ENCODE measurements at places on chromosomes 7 and 10.
A peak's percentile ranks its signal among the peaks of the same experiment; 100 is the strongest.

DNA sequence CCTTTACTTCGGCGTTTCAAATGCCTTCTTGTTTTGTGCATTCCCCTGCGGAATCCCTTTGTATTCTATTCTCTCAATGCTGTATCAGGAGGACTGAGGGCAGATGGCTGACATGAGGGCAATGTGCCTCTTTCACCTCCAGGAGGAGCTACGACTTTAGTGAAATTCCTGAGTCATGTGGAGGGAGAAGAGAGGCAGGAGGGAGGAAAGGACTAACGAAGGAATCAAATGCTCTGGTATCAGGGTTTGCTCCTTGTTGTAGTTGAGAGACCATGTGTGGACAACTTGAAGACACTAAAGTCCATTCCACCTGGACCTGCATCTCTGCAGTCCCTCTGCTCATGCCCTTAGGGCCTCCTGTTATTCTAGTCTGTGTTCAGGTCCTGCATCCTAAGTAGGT lies 40.2 kb upstream of the PRSS58 start:
- DNase-seq: peak; percentile 8

- no peak for DNase-seq
Measured at GRCh38 chr7:32535162-32535702, 39.9 kb downstream of the AVL9 start.

GRCh38 chr7:81447351-81447952 lies 322.4 kb downstream of the HGF start:
- peak; percentile 79 for DNase-seq

DNA sequence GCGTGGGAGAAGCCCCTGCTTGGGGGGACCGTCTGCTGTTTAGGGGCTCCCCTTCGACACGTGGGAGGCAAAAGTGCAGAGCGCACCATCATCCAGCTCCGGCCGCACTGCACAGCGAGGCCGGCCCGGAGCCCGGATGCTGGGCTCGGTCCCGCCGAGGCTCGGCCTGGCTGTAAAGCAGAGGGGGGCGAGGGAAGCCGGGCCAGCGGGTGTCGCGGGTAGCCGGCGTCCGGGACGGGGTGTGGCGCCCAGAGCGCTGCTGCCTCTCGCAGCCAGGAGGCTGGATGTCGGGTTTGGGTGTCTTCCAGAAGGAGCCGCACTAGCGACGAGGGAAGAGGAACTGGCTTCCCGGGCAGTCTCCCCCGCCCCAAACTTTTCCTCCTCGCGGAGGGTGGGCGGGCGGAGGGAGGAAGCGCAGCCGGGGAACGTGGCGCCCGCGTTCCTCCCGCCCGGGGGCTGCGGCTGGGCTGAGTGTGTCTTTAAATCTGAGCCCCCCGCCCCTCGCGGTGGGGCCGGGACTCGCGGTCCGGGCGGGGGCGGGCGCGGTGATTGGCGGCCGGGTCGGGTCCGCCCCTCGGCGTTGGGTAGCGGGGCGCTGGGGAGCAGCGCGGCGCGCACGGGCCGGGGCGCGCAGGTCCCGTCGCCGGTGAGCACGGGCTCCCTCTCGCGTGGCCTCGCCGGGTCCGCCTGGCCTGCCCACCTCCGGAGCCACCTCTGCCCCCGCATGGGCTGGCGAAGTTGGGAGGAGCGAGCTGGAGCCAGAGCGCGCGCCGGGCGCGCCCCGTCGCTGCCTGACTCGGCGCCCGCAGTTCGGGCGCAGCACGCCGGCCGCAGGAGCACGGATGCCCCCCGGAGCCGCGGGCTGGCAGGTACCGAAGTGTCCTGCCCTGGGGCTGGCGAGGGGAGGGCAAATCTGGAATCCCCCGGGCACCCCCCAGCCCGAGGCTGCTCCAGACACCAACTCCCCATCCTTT lies at the start of gene PALD1:
Gene PALD1 (plus strand): TSS at position 577 of the 974 bp plus-strand sequence. CDS start 47,185 bp downstream, outside the sequence.
- DNase-seq: peak; percentile 14

- no peak for DNase-seq
Measured at GRCh38 chr10:8133146-8133545, 78.7 kb downstream of the GATA3 start.

DNA sequence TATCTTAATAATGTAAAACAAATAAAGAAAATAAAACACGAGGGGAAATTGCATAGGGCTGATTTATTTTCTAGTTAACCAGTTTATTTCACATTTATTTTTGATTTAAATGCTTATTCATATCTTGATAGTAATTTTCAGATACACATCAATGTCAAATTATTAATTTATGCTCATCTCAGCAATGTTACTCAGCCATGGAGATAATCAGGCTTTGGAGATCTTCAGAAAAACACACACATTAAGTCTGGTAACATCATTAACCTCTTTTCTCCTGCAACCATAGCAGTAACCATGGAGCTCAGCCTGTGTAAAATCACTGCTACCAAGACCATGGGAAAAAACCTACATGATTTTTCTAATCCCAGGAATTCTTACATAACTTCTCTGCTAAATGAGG lies 31.9 kb upstream of the TBX20 start:
- no peak for DNase-seq

- no peak for DNase-seq
Measured at GRCh38 chr7:95421847-95422444, 12.9 kb downstream of the PON2 start.

DNA sequence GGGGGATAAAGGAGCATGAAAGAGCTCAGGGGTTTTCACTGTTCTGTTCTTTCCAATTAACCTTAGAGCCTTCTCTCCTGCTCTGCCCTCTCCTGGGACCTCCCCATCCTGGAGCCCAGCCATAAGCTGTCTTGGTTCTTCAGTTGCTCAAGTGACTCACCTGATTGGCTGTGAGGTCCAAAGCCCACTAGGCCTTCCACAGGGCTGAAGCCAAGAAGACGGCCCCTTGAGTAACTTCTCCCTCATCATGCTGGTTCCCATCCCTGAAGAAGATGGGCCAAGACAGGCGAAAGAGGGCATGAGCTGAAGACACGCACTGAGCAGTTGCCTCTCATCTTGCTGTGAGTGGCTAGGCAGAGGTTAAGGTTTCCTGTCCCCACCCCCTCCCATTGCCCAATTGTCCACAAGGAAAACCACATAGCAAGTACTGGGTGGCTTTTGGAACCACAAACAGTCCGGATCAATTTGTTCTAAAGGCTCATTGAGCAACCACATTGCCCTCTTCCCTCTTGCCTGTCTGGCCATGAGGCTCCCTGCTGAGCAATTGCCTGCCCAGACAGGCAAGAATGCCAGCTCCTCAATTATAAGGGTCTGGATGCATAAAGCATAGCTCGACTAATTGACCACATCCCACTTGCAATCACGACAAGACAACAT lies 43.9 kb upstream of the GPAM start:
- peak; percentile 95 for DNase-seq

DNA sequence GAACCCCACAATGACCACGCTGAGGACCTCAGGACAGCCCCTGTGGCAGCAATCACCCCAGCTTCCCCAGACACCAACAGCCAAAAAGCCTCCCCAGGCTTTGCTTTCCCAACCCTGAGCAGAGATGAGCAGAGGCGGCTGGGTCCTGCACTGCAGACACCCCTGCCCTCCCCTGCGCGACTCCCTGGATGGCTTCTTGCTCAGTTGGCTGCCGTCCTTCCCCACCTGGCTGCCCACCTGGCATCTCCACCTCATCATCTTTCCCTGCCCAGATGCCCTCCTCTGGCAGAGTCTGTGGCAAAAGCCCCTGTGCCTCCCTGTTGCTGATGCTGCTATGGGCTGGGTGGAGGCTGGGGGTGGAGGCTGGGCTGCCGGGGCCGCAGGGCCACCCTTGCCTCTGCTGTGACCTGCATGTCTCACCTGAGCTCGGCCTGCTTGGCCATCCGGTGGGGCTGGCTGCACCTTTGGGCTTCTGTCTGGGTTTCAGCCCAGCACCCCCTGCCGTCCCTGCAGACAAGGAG lies 567.7 kb downstream of the TCERG1L start:
- no peak for DNase-seq

GRCh38 chr10:132753596-132753995 lies 32.4 kb downstream of the NKX6-2 start:
- DNase-seq: no peak

- peak; percentile 45 for DNase-seq
Measured at GRCh38 chr10:57952741-57953140, 315.0 kb downstream of the IPMK start.

- DNase-seq: no peak
Measured at GRCh38 chr7:24340727-24341126, 56.7 kb downstream of the NPY start.

DNA sequence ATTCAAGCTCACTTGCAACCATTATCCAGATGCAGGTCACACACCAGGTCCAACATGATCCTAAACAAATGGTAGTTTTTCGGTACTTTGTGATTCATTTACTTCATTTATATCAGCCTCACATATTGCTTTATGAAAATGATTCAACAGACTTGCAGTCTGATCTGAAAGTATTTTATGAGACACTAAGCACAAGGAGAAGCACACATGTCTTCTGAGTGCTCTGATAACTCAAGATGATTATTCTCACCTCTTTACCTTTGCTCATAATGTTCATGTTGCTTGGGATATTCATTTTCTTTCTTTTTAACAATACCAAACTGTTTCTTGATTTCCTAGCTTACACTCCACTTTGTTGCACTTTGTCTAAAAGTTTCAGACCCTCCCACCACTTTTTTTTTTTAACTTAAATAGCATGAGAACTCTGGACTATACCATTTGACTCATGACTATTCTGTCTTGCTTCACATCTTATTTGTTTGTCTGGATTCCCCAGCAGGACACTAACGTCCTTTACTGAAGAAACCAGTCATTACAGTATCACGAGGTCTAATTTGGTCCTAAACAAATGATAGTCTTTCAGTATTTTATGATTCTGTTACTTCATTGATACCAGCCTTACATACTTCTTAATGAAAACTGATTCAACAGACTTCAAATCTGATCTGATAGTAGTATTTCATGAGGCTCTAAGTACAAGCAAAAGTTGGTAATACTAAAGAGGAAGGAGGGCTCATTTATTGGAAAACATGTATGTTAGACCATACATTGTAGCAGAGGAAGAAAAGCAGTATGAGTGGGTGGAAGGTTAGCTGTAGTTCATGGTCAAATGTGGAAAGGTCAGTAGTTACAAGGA lies 171.8 kb upstream of the AHR start:
- no peak for DNase-seq

DNA sequence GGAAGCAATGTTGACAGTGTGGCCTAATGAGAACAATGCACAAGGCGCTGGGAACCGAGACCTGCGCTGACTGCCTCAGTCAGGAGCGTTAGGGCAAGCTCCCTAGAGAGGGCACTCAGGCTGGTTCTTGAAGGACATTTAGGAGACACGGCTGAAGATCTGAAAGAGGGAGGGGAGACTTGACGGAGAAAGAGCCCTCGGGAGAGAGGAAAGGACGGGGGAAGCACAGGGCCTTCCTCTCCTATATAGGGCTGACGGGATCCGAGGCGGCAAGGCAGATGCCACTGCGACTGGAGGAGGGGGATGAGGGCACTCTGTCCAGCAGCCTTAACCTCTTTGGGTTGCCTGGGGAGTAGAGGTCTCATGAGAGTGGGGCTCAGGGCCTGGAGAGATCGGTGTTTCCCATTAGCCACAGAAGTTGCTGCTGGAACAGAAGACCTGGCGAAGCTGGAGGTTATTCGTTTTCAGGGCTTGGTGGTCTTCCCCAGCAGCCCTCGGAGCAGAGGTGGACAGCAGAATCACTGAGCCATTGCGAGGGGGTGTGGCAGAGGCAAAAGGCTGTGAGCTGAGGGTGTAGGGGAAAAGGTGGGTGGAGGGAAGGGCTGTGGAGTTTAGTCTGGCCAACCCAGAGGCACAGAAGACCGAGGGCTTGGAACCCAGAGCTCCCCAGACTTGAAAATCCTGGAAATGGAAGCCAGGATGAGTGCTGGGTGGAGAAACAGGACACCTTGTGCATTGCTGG lies 36.0 kb downstream of the CLEC2L start:
- DNase-seq: no peak

- peak; percentile 57 for DNase-seq
Measured at GRCh38 chr10:44619521-44619920, 234.6 kb upstream of the CXCL12 start.

DNA sequence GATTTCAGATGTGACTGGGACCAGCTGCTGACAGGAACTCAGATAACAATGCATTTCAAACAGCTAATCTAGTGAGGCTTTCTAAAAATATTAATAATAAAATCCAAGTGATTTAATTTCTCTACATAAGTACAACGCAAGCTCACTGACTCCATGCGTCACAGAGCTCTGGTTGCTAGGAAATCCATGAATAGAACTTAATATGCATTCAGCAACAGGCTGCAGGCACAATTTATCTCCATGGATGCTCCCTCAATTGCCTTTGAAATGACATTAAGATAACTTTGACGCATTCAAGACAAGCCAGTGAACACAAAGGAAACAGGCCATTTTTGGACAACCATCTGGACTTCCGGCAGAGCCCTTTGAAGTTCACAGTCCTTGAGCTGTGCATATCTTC lies 118.7 kb upstream of the COL1A2 start:
- no peak for DNase-seq
